ENCODE measurements at places on chromosomes 12 and 14. TPM values are rescaled to one million over a fixed set of nuclear protein-coding genes. Genes with fewer than 3 reads are reported as not detected.
A peak's percentile ranks its signal among the peaks of the same experiment; 100 is the strongest.

The ATXN2 gene
- total RNA-seq, result 149 TPM

GRCh38 chr12:19643635-19644034 is 204.3 kb downstream of the AEBP2 start:
- H3K36me3 ChIP-seq, result peaks cover 7% of the 10 kb centered on the region
- H3K27ac ChIP-seq, result peak overlapping the region; percentile 35
- no peak overlapping the region for H3K4me3 ChIP-seq
- peaks cover 17% of the 10 kb centered on the region for H3K4me1 ChIP-seq

GRCh38 chr12:118685983-118686607 is 295.2 kb upstream of the SRRM4 start:
- no peak for DNase-seq
- H3K27me3 ChIP-seq, result peaks cover 2% of the 10 kb centered on the region
- no peak overlapping the region for H3K27ac ChIP-seq
- H3K4me1 ChIP-seq, result no peaks in the 10 kb centered on the region

- peaks cover 5% of the 10 kb centered on the region for H3K27me3 ChIP-seq
- H3K36me3 ChIP-seq, result no peaks in the 10 kb centered on the region
- H3K4me1 ChIP-seq, result peaks cover 5% of the 10 kb centered on the region
- no peak overlapping the region for H3K27ac ChIP-seq
Observed at GRCh38 chr14:73265721-73266046, 28.4 kb downstream of the PAPLN start.

DNA sequence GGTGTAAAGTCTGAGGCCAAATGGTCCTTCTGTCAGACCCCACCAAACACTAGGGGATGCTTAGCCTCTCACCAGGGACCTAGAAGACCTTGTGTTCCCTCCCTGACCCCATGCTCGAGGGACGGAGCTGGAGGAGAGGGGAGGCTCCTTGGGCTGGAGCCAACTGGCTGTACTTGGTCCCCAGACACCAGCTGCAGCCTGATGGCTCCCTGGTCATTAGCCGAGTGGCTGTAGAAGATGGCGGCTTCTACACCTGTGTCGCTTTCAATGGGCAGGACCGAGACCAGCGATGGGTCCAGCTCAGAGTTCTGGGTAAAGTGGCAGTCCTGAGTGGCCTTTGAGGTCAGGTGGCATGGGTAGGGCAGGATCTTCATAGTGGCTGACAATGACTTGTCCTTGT is 29.0 kb downstream of the PAPLN start:
- DNase-seq, result no peak
- peaks cover 6% of the 10 kb centered on the region for H3K4me1 ChIP-seq
- H3K27ac ChIP-seq, result no peak overlapping the region
- H3K4me3 ChIP-seq, result no peak overlapping the region
- no peaks in the 10 kb centered on the region for H3K36me3 ChIP-seq
